Right renal cortex interstitium (tissue), 3 donors: ENCODE measurements at places on chromosomes 6 and 20. TPM values are rescaled to one million over a fixed set of nuclear protein-coding genes. Genes with fewer than 3 reads are reported as not detected.
A peak's percentile ranks its signal among the peaks of the same experiment; 100 is the strongest.

DNA sequence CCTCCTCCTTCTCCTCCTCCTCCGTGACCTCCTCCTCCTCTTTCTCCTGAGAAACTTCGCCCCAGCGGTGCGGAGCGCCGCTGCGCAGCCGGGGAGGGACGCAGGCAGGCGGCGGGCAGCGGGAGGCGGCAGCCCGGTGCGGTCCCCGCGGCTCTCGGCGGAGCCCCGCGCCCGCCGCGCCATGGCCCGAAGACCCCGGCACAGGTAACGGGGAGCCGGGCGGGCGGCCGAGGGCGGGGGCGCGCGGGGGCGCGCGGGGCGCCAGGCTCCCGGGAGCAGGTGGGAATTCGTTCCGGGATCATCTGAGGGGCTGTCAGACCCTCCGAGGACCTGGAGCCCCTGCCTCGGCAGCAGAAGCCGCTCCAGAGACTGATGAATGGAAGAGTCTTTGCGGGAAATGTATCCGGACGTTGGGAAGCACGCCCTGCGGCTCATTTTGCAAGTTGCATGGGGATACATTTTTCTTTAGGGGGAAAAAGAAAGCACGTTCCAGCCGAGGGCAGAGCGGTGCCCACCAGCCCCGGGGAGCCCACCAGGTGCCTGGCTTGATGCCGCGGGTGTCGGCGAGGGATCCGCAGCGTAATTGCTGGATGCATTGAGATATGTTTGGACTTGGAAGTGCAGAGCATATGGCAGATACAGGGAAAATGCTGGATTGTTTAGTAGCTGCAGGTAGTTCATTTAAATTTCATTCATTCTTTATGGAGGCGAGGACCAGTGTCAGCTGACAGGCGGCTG, 394 bp downstream of the MYB start:
- no peak for DNase-seq

GRCh38 chr6:5205877-5206850, 54.6 kb downstream of the LYRM4 start:
- DNase-seq, result no peak

GRCh38 chr6:3312604-3313231, 54.0 kb downstream of the PSMG4 start:
- no peak for DNase-seq

GRCh38 chr6:3176562-3177355, 19.4 kb upstream of the TUBB2A start:
- no peak for DNase-seq

DNA sequence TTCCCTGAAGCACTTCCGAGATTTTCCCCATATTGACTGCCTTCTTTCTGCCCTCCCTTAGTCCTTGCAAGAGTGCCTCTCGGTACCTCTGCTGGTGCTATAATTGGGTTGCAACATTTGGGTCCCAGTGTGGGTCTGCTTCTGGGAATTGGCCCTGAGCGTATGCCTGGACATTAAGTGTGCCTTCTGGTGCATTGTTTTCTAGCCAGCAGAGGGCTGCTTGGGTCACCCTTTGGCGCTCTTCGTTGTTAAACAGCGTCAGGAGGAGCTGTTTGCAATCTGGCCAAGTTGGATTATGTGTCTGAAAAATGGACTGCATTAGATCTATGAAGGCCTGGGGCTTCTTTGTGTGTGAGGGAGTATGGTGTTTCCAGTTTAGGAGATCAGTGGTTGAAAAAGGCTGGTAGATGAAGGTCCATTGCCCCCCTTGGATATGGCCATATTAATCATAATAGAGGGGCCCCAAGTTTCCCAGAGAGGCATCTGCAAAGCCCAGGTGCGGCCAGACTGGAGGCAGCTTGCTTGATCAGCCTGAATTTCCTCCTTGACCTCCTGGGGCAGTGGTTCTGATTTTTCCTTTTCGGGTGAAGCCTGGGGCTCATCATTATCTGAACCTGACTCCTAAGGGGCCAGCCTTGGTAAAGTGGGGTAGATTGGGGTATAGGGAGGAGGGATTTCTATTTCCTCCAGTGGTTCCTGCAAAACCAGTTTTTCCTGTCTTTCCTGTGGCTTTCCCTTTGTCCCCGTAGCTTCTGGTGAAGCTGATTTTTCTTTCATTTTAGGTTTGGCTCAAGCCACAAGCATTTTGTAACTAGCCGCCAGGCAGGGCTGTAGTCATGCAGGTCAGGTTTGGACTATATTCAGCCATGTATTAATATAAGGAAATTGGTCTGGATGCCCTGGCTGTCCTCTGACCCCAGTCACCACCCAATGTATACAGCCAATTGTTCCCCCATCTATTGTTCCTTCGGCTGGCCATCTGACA, 85.4 kb upstream of the GPR6 start:
- peak; percentile 33 for DNase-seq

DNA sequence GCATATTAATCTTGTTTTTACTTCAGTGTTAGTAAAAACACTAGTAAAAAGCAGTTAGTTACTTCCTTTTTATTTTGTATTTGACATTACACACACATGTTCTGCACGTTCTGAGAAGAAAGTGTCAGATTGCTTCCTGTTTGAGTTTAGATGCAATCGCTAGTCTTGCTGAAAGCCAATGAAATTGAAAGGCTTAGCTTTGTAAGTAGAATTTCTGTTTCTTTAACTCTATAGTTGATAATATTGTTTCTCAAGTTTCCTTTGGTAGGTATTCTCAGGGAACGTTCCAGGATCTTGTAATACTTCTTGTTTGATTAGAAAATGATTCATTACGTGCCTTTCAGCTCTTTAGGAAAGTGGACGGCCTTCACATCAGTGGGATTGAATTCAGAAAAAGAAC, 55.0 kb downstream of the CDKAL1 start:
- no peak for DNase-seq

The ME1 gene
- polyA plus RNA-seq, result 3.1 TPM

DNA sequence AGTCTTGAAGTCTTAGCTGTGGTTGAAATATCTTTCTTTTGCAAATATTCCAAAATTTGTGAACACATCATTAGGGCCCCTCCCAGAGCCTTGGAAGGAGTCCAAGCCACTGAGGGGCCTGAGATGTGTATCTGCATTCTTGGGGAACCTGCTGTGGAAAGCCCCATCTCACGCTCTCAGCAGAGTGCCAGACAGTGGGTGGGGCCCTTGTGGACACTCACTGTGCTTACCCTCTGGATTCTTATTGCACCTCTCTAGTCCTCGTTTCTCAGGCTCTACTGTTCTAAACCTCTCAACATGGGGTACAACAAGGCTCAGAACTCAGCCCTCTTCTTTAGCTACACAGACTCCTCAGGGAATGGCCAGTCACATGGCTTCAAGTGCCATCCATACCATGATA, 416.2 kb upstream of the CDH4 start:
- DNase-seq, result no peak

DNA sequence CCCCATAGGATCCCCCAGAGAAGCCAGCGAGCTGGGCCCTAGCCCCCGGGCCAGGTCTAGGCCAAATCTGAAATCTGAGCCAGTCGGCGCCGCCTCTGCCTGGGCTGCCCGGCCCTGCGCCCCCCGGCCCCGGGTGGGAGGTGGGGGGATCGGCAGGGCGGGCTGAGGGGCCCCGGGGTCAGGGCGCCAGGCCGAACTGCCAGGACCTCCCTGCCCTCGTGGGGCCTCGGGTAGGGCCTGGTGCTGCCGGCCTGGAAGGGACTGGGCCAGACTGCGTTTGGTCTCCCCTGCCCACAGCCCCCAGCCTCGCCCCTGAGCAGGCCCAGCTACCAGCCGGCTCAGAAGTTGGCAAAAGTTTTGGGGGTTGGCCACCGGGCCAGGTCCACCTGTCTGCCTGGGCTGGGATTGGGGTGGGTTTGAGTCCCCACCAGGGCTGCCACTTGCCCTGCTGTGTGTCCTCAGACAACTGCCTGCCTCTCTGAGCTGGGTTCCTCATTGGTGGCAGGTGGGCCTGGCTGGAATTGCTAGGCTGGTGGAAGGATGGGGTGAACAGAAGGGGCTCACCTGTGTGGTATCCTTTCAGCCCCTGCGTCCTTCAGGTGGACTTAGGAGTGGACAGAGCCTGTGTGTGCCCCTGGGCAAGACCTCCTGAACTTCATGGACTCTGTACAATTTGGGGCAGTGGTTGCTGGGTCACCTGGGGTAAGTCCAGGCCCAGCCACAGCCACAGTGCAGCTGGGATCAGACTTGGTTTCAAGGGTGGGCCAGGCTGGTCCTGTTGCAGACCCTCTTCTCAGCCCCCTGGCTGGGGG, 801 bp downstream of the SRC start:
- DNase-seq, result no peak

The RAD21L1 gene
- polyA plus RNA-seq, result not detected

The RPL10A gene
- 2,099 TPM for polyA plus RNA-seq

DNA sequence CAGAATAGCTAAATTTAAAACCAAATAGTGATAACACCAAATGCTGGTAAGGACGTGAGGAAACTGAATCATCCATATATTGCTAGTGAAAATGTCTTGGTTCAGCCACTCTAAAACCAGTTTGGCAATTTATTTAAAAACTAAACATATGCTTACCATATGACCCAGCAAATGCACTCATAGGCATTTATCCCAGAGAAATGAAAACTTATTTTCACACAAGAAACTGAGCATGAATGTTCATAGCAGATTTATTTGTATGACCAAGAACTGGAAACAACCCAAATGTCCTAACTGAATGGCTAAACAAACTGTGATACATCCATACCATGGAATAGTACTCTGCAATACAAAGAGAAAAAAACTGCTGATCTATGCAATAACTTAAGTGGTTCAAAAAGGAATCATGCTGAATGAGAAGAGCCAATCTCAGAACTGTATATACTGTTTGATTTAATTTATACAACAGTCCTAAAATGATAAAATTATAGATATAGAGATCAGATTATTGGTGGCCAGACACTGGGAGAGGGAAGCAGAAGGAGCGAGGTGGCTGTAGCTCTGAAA, 115.6 kb upstream of the ADGRF1 start:
- no peak for DNase-seq

DNA sequence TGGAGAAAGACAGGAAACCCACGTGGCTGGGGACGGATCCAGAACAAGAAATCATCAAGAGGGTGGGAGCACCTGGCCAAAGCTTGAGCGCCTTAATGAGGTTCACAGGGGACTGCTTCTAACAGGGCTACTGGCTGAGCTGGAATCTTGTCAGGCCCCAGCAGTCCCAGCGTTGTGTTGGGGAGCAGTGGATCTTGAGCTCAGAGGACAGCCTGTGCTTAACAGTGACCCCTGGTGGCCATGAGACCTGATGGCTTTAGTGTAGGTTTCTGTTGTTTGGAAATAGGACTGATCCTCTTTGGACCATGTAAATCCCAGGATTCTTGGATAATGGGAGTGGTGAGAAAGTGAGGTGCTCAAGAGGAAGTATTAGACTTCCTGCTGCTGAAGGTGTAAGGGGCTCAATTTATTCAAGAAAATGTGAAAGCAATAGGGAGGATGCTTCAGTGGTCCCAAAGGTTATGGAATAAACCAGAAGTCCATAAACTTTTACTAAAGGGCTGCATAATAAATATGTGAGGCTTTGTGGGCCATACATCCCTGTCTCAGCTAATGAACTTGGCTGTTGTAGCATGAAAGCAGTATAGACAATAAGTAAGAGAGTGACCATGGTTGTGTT, 216.2 kb downstream of the NFATC2 start:
- no peak for DNase-seq

GRCh38 chr6:88860310-88860709, 103.1 kb downstream of the RNGTT start:
- no peak for DNase-seq

DNA sequence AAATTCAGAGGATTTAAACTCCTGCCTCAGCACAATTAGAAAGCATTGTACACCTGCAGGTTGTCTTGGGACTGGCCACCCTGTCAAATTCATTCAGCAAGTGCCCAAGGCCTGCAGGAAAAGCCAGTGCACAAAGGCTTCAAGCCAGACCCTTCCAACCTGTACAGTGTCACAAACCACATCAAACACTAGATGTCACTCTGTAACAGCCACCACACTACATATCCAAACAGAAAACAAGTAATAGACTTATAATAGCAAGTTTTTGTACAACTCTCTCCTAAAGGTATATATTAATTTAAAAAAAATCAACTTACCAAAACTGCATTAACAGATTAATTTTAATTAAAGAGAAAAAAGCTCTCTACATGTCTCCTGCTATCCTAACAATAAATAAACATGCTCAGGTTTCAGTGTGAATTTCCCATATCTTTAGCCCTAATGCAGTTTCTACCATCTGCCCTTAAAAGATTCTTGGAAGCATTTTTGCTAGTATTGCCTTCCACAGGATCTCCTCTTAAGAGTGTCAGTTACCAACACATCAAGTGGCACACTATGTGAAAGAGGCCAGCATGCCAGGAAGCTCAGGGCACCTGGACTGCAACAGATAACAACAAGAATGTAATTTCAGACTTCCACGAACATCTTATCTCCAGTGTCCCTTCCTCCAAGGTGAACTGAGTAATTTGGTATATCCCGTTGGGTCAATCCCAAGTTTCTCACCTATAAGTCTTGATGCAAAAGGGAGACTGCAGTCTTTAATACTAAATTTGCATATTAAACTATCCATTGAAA, 47.5 kb downstream of the RALGAPA2 start:
- peak; percentile 16 for DNase-seq

DNA sequence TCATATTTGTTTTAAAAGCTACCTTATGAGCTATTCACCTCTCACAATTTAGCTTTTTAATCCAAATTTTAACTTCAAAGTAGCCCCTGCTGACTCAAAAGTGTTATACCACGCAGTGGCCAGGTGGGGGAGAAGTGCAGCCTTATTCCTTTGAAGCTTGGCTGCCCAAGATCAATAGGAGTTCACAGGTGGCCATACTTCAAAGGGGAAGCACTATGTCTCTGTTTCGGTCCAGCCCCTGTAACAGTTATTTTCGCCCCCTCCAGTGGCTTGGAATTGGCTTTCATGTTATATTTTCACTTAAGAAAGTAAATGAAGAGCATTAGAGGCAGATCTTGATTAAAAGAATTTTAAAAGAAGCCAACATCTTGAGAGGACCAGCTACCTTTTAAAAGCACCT, 608.4 kb downstream of the EPHA7 start:
- peak; percentile 27 for DNase-seq

The RSPH4A gene
- 3.0 TPM for polyA plus RNA-seq

- no peak for DNase-seq
Measured at GRCh38 chr6:153405931-153406330, 274.8 kb upstream of the RGS17 start.

DNA sequence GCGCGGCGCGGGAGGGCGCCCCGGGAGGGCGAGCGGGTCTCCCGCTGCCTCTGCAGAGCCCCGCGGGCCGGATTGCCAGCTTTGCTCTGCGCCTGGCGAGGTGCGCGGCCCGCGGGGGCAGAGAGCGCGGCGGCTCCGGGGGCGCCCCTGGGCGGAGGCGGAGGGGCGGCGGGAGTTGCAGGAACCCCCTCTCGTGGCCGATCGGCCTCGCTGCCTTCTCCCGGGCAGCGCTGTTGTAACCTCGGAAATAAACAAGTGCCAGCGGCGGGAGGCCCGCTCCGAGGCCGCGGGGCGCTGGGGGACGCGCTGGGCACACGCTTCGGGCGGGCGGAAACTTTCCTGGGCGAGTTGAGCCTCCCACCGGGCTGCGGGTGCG, 1.2 kb downstream of the CDH4 start:
- DNase-seq, result no peak

DNA sequence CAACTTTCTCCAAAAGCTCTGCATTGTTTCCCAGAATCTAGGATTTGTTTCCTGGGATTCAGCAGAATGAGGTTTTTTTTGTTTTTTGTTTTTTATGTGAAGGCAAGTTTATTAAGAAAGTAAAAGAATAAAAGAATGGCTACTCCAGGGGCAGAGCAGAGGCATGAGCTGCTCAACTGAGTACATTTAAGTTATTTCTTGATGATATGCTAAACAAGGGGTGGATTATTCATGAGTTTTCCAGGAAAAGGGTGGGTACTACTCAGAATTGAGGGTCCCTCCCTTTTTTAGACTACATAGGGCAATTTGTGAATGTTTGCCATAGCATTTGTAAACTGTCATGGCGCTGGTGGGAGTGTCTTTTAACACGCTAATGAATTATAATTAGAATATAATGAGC, 292.5 kb upstream of the SGK1 start:
- DNase-seq, result no peak

GRCh38 chr6:107533415-107534059, 43.6 kb downstream of the SOBP start:
- no peak for DNase-seq

The HUS1B gene
- polyA plus RNA-seq, result not detected
